Kidney capillary endothelial cell (primary cell): ENCODE measurements at places on chromosomes 7 and 10.

DNA sequence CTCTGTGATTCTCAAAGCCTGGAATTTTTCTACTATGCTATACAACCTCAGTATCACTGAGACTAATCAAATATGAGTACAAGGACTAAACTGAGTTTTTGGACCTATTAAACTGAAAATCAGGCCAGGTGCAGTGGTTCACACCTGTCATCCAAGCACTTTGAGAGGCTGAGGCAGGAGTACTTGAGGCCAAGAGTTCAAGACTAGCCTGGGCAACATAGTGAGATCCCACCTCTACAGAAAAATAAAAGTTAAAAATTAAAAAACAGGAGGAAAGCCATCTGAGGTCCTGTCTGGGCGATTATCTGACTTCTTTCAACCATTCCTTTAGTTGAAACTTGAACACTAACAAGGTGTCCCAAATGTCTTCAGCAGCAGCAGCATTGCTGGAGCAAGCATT is 7.0 kb downstream of the XRCC2 start:
- no peak for DNase-seq

DNA sequence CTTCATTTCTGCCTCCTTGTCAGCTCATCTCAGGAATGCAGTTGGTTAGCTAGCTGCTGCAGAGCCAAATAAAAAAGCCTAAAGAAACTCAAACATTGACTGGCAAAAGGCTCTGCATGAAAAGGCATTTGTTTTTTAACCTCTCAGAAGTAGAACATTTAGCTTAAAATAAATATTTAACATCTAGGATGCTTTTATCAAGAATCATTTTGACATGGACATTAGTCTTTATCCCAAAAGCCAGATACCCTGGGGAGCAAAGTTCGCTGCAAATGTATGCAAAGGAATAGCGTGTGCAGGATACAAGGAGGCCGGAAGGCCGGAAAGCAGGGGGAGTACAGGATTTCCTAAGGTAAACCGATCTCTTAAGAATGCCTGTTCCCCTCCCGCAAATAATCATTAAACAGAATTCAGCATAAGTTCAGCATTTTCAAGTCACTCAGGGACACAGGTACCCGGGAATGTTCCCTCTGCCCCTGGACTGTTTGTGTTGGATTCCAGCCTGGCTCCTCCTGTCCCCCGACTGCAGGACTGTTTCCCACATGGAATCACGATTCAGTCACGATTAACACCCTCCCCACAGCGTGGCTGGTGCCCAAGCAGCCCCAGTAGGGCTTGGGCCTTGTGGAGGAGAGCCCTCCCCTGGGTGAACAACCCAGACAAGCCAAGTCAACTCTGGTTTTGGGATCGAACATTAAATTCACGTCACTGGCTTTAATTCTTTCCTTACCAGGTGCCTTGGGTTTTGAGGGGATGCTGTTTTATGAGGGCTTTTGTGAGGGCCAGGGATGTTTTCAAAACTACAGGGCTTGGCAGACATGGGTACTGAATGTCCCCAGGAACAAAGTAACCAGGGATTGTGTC is 97.8 kb downstream of the HIPK2 start:
- no peak for DNase-seq

DNA sequence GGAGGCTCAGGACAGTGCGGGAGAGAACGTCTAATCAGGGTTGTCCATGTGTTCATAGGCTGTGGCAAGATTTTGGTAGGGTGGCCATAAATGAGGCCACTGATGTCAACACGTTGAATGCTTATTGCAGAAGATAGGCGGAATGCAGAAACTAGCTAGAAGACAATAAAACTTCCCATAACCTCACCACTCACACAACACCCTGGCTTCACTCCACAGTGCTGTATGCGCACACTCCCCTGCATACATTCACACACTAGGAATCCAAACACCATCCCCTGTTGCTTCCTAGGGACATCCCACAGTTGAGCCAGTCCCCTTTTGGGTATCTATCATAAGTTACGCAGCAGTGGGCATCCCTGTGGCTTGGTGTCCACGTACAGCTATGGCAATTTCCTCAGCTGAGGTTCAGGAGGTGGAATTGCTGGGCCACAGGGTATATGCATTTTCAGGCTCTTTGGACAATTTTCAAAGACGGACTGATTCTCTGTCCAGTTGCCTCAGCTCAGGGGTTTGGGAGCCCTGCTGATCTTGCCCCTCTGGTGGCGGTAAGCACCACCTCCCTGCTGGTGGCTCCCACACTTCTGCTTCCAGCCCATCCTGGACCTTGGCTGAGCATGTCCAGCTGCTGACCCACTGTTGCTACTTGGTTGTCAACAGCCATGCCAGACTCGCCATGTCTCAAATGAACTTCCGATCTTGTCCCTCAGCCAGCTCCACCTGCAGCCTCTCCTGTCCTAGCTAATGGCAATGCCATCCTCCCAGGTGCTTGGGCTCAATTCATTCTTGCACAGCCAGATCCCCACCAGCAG is 36.4 kb downstream of the CDH23 start:
- DNase-seq: no peak

DNA sequence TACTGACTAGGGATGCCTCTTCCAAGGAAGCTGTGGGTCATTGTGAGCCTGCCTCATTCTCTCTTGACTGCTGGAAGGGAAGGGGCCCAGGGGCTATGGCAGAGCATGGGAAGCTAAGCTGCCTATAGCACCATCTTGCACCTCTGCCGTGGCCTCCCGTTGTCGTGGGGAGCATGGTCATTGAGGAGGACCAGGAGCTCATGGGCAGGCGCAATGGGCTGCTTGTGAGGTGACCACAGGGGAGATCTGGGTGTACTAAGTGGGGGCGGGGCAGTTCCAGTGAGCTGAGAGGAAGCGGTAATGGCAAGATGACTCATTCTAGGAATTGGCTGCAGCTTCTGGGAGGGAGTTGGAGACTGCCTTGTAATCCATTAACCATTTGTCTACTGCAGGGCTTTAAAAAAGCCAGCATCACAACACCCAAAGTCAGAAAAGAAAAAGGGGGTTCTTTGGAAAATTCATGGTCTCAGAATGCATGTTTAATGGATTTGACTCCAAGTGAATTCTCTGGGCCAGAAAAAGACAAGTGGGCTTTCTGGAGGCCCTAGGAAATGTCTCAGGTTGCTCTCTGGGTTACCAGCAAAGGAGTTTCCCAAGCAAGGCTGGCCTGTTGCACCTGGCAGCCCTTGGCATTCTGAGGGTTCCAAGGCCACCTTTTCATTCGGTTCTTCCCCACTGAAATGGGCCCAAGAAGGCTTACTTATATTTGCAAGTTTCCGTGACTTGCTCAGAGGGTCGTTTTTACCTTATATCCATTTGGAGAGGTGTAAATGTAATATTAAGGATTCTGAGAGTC is 3.6 kb downstream of the DUSP5 start:
- DNase-seq: peak; percentile 95

DNA sequence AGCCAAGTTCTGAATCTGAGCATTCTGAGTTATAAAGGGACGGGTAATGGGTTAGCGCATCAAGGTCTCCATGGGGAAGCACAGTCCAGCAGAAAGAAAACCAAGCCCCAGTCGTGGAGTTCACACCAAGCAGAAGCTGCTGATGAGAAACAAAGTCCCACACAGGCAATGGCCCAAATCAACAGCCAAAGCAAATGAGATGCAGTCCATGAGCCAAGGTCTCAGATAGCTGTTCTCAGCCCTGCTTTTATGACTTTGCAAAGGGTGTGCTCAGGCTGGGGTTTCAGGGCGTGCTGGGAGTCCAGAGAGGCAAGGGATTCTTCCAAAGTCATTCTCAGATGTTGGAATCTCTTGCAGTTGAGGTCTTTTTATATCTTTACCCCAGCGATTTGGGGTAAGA is 32.0 kb downstream of the THNSL1 start:
- DNase-seq: no peak
